ENCODE measurements at places on chromosomes 7 and 10. TPM values are rescaled to one million over a fixed set of nuclear protein-coding genes. Genes with fewer than 3 reads are reported as not detected.
A peak's percentile ranks its signal among the peaks of the same experiment; 100 is the strongest.

DNA sequence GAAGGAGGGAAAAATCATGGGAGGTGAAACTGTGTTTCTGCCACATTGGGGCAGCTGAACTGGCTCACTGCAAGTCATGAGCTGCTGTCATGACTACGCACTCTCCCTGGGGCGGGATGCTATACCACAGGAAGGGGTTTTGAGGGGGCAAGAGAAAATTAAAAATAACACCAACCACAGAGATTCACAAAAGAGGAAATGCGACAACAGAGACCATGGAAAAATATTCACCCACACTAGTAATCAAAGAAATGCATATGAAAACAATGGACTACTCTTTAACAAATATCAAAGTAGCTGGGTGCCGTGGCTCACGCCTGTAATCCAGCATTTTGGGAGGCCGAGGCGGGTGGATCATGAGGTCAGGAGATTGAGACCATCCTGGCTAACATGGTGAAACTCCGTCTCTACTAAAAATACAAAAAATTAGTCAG lies 65.2 kb upstream of the TM9SF3 start:
- no peak for DNase-seq

DNA sequence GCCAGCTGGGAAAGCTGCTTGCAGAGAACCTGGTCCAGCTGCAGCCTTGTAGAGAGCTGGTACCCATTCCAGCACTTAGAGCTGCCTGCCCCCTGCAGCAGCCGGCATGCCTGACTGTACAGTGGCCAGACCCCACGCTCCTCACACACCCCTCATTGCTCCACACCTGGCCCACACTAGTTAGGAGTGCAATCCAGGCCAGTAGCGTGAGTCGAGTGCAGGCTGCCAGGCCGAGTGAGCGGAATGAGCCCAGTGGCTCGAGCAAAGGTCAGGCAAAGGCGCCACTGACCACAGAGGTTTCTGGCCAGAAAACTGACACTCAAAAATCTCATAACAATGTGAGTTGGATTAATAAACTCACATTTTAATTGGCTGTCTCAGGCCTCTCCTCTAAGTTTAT lies 921.7 kb upstream of the KCND2 start:
- no peak for DNase-seq

DNA sequence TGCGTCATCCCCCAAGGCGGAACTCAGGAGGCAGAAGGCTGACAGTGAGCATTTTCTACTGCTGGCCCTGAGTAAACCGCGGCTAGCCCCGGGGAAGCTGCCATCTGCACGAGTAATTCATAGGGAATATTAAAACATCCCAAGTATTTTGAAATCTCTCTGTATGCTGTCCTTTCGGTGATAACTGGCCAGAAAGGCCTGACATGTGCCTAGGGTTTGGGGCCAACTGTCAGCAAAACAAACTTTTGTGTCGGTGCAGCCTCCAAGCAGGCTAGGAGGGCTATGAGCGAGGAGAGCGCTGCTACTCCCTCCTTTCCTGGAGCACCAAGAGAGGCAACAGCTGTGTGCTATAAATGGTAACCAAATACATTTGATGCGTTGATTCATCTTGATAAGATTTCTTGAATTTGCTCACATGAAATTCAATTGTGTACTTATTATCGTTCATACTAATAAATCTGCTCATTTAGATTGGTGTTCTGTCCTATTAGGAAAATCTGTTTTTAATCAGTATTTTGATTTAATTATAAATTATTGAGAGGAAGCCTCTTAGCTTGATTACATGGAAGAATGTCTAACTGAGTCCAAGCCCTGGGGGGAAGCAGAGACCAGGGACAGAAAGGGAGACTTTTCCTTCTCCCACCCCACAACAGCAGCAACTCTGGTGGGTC lies 124.4 kb upstream of the NPS start:
- DNase-seq = no peak

- DNase-seq = peak; percentile 90
Observed at GRCh38 chr10:75530299-75530698, 98.9 kb downstream of the LRMDA start.

DNA sequence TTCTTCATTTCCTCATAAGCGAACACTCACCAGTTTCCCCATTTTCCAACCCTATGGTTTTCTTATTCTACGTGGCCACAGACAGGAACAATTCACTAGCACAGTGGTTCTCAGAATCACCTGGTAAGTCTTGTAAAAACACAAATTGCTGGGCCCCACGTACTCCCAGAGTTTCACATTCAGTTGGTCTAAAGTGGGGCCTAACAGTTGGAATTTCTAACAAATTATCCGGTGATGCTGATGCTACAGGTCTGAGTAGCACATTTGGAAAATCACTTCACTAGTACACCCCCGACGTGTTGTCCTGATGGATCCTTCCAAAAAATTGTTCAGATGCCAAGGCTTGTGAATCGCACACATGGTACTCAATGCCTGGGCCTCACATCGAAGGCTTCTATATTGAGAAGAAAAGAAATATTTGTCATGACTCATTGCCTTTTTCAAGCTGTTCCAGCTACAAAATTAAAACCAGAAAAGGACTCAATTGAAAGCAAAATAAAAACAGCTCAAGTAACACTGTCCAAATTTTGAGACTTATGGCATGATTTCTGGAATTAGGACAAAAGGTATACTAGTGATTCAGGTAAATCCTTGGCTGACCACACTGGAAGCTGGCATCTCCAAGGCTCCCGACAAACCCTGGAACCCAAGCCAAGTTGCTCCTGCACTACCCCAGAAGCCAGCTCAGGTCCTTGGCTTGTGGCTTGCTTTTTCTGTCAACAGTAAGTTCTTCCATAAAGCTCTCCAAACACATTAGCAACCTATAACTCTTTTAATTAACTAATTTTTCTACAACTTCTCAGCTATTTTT lies 12.9 kb upstream of the VIM start:
- DNase-seq = peak; percentile 73

DNA sequence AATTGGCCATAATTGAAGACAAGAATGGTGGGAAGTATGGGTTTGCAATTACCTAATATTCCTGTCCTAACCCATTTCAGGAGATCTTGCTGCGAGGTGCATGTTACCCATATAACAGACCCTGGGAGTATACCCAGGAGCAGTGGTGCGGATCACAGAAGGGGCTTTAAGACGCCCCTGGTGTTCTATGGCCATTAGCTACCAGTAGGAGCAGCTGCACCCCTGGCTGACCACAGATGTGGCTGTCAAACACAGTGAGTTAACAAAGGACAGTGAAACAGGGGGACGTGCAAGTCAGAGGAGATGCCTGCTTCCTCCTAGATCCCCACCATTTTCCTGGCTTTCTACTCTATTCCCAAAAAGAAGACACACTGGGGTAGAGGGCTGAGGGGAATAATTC lies 25.2 kb downstream of the AOC1 start:
- DNase-seq = no peak

DNA sequence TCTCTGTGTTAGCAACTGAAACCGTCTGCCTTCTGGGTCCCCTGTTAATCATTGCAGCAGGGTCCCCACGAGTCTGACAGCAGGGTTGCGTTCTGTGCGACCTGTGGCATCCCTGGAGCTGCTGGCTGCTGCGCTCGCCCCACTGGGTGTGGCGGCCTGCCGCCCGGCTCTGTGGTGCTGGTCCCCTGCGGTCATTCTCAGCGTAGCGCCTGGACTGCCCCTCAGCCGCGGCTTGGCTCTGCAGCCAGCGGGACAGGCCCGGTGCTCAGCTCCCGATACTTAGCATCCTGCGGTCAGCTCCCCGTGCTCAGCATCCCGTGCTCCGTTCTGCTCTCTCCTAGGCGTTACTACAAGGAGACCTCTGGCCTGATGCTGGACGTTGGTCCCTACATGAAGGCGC lies 35.0 kb downstream of the LHPP start:
- DNase-seq = no peak

GRCh38 chr7:74183142-74183541 lies 9.0 kb downstream of the EIF4H start:
- DNase-seq = no peak

DNA sequence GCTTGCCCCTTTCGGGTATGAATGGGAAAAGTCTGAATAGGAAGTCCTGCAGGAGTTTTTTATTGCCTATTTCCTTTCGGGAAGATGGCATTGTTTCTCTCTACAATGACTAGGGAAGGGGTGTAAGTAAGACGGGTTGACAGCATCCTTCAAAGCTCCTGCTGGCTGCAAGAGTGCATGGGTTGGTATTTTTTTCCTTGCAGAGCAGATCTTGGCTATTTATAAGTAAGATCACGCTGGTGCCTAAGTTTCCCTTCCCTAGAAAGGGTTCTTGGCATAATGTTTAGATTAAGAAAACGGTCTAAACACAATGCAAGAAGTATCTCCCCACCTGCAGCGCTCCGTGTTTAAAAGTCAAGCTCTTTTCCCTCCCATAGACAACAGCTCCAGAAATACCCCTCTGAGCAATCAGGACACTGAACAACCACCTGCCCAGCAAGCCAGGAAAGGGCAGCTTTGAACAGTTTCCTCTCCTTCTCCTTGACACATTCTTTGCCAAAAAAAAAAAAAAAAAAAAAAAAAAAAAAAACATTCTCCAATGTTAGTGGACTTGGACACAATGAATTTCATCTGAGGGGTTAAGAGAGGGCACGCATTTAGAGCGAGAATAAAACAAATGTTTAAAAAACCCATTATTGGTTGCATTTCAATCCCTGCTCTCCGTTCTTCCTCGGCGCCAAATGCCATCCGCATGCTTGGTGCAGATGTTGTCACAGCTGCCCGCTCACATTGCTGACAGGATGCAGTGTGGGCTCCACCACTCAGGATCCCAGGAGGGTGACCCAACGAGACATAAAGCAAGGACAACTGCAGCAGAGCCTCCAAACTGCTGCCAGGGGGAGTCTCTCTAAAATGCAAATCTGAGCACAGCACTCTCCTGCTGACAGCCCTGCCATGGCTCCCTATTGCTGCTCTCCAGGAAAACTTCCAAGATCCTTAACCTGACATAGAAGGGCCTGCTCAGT lies 427.4 kb upstream of the MGMT start:
- no peak for DNase-seq

GRCh38 chr7:42068554-42069280 lies 168.3 kb downstream of the GLI3 start:
- DNase-seq = no peak

DNA sequence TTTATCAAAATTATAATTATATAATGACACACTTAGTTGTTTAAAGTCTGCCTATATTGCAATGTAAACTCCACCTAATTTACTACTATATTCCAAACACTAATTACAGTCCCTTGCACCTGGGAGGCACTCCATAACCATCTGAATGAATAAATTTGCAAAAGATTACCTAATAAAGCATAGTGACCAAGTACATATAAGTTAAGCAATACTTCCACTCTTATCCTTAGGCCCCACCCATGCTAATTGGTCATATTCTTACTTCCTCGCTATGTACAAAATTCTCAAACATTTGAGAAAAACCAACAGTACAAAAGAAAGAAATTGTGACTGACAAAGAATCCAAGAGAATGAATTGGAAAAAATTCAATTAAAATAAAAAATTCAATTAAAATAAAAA lies 65.3 kb downstream of the ZFAND4 start:
- DNase-seq = no peak

- no peak for DNase-seq
Observed at GRCh38 chr10:118383063-118383689, 41.1 kb upstream of the FAM204A start.

- no peak for DNase-seq
Observed at GRCh38 chr10:101773923-101774588, 1.9 kb downstream of the FGF8 start.

- DNase-seq = no peak
Observed at GRCh38 chr7:105118612-105119600, 104.9 kb downstream of the KMT2E start.

- DNase-seq = no peak
Observed at GRCh38 chr7:134313543-134313942, 3.2 kb downstream of the SLC35B4 start.

- no peak for DNase-seq
Observed at GRCh38 chr7:72343991-72344390, 68.1 kb downstream of the CALN1 start.

DNA sequence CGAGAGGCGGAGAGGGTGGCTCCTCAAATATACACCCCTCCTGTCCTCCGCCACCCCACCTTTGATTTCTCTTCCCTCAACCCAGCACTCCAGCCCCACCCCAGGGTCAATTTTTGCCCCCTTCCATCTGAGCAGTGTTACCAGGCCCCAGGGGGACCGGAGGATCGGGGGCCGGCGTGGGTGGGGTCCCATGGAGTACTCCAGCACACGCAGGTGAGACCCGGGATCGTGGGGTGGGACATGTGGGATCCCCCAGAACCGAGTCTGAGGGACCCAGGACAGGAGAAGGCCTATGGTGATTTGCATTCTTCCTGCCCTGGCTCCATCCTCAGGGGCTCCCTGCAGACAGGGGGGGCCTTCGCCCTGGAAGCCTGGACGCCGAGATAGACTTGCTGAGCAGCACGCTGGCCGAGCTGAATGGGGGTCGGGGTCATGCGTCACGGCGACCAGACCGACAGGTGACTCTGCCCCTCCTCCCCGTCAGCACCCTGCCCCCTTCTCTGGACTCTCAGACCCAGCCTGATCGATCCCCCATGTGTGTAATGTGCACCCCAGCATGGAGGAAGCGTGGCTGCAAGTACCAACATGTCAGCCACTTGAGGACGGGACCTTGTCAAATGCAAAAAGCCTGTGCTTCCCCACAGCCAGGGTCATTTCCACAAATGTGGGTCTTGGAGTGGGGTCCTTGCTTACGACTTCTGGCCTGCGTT lies 744 bp downstream of the TRIP6 start:
- no peak for DNase-seq

- no peak for DNase-seq
Observed at GRCh38 chr7:138903859-138904435, 77.2 kb downstream of the KIAA1549 start.

- DNase-seq = no peak
Observed at GRCh38 chr10:112735041-112735695, 214.9 kb upstream of the TCF7L2 start.

DNA sequence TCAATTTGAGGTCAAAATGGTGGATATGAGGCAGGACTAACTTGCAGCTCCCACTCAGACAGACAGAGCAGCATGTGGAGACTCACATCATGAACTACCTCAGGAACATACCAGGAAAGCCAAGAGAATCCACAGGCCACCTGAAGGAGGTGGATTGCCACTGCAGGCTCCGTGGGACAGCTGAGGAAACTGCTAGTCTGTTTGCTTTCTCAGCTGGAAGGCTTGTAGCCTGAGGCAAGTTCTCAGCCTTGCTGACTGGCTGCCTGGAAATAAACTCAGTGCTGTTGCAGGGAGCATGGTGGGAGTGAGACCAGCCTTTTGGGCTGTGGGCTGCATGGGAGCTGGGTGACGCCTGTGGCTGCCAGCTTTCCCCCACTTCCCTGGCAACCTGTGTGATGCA lies 202.9 kb downstream of the ZNF248 start:
- no peak for DNase-seq

ACSL5 gene
- 18.3 TPM for total RNA-seq

MRLN gene
- total RNA-seq = not detected

PRKCQ gene
- total RNA-seq = 7.1 TPM

All from Daoy (cell line).